ENCODE measurements at places on chromosomes 1 and 21.
A peak's percentile ranks its signal among the peaks of the same experiment; 100 is the strongest.

GRCh38 chr1:209458921-209459320, 124.6 kb upstream of the CAMK1G start:
- no peak for DNase-seq

DNA sequence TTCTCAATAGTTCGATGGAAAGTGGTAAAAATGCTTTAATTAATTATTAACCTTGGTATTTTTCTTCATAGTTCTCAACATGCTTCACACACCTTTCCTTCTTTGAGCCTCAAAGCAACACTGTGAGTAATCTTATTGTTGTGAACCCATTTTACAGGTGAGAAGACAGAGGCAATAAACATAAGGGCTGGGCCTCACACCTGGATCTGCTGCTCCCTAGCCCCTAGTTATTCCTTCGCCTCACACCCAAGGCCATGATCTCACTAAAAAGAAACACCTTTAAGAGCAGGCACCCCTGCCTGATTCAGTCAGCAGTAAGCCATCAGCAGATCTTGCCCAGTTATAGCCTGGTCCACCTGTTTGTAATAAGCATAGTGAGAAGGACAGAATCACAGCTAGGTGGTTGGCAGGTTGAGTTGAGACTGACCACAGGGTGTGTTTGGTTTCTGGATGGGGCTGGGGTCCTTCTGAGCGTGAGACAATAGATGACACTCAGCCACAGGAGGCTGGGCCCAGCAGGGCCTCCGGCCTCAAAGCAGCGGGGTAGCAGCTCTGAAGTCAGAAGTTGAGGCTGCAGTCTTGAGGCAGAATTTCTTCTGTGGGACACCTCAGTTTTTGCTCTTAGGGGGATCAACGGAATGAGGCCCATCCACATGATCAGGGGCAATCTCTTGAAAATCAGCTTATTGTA, 203.9 kb downstream of the RHOU start:
- DNase-seq: no peak

DNA sequence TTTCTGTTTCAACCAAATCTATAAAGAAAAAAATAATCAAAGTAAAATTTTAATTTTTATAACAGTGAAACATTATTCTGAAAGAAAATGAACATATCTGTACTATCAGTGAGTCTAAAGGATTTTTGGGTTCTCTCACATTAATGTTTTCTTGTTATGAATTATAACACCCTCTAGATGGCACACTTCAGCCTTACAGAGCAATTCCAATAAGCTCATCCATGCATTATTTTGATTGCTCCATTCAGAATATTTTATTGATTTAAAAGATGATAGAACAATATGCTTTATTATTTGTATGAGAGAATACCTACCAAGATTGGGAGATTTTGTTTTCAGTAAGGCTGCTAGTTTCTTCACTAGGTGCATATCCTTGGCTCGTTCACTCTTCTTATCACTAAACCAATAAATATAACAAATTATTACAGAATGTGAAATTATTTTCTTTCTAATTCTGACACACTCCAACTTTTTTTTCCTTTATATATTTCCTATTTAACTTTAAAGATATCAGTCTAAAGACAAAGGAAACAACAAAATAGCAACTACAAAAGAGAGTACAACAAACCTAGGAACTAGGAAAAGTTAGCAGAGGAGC, 82.4 kb downstream of the RAB3GAP2 start:
- no peak for DNase-seq

DNA sequence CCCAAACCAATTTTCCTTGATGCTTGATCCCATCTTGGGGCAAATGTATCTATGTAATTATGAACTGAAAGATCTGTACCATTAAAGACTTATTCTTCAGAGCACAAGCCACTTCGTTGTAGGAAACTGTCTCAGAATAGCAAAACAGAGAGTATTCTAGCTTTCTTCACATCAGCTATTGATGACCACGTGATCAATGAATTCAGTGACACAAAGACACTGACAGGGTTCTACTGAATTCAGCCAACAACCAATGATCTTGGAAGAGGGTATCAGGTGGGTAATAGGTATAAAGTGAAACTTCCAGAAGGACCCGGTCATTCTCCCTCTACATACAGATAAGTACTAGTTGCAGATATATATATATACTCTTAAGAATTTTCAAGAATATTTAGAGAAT, 33.8 kb upstream of the SERTAD4 start:
- DNase-seq: no peak

GRCh38 chr1:47482786-47483185, 44.9 kb downstream of the FOXD2 start:
- no peak for DNase-seq

- DNase-seq: no peak
Measured at GRCh38 chr1:237779356-237779755, 111.4 kb downstream of the ZP4 start.

GRCh38 chr1:154493276-154493675, 8.7 kb upstream of the TDRD10 start:
- DNase-seq: no peak

DNA sequence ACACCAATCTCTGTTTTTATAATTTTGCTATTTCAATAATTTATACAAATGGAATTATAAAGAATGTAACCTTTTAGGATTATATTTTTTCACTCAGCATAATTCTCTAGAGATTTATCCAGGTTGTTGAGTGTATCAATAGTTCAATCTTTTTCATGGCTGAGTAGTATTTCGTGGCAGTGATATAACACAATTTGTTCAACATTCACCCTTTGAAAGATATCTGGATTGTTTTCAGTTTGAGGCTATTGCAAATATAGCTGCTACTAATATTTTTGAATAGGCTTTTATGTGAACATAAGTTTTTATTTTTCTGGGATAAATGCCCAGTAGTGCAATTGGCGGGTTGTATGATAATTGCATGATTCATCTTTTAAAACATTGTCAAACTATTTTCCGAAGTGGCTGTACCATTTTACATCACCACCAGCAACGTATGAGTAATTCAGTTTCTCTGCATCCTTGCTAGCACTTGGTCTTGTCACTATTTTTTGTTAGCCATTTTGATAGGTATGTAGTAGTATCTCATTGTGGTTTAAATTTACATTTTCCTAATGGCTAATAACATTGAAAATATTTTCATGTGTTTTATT, 55.6 kb upstream of the ABCD3 start:
- no peak for DNase-seq

DNA sequence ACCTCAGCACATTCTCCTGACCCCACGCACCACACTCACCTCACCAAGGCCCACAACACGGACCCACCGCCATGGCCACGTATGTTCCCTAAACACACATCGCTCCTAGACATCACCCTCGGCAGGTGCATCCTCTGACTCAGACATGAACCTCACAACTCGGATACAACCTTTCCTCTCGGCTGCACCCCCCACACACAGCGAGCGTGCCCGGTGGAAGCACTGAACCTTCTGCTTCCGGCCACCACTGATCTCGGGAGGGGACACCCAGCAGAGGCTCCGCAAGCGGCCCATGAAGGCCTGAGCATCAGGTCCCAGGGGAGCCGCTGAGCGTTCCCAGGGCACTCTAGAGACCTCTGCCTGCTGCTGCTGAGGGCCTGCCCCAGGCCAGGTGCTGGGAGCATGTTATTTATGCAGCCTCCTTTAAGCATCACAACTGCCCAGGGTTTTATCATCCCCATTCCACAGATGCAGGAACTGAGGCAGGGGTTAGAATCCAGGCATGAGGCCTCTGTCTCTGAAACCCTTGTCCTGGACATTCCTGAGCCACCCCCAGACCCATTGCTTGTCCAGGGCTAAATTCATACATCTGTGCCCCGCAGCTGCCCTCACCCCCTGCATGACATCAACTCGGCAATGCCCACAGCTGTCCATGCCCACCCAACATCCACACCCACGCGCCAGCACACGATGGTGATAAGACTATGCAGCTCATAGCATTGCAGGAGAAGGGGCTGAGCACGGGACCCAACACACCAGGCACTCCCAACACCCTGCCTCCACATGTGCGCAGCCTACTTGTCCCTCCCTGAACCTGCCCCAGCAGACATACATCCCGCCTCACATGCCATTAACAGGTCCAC, 27.0 kb downstream of the SDC3 start:
- no peak for DNase-seq

GRCh38 chr1:233540816-233541215, 73.1 kb upstream of the KCNK1 start:
- DNase-seq: no peak

DNA sequence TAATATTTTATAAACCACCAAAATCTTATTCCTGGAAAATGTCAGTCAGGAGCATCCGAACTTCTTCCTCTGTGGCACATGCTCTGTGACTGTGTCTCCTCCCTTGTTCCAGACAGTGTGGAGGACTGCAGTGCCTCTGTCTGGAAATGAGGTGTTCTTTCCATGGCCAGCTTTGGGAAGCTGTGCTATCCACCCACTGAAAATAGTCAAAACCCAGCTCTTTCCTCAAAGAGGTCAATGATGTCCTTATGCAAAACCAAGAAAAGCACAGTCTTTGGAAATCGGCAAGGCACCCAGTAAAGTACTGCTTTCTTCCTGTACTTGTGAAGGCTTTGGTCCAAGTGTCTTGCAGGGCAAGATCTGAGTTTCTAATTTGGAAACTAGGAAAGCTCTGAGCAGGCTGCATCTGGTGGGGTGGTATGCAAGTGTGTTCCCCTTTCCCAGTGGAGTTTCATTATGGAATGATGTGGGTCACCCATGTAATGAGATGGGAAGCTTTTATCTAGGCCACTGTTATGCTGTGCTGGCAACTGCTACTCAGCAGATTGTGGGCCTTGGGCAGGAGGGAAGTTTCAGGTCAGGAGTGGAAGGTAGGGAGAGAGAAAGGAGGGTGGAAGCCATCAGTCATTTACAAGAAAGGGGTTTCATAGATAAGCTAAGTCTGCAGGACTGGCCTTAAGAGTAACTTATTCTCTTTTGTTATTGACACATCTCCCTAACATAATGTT, 6.0 kb downstream of the KIAA0040 start:
- DNase-seq: no peak

- DNase-seq: no peak
Measured at GRCh38 chr1:11345971-11346715, 73.1 kb downstream of the UBIAD1 start.

DNA sequence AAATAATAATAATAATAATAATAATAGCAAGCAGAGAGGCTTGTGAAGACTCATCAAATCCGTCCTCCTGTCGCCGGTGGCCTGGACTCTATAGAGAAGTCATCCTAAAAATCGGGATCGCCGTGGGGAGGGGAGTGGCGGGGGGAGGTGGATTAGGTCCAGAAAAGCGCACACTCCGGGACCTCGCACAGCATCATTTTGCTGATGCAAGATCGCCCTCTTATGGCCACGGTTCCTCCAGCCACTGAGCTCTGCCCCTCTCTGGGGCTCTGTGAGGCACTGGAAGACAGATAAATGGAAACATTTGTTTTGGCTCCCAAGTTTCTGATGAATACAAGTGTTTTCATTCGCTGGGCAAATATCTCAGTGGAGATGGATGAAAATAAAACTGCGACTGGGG, 612.0 kb downstream of the MATN1 start:
- peak; percentile 16 for DNase-seq

GRCh38 chr1:173934440-173934839, 17.3 kb upstream of the SERPINC1 start:
- DNase-seq: no peak

- DNase-seq: no peak
Measured at GRCh38 chr1:203136409-203137042, 9.0 kb downstream of the ADORA1 start.

GRCh38 chr1:39872698-39873097, 10.6 kb downstream of the TRIT1 start:
- no peak for DNase-seq

- no peak for DNase-seq
Measured at GRCh38 chr1:36534711-36535412, 52.1 kb upstream of the CSF3R start.

GRCh38 chr1:88145752-88146151, 538.3 kb upstream of the PKN2 start:
- no peak for DNase-seq

GRCh38 chr1:168151935-168152334, 15.2 kb upstream of the GPR161 start:
- no peak for DNase-seq

GRCh38 chr1:109498161-109498801, 4.4 kb downstream of the CYB561D1 start:
- DNase-seq: no peak

DNA sequence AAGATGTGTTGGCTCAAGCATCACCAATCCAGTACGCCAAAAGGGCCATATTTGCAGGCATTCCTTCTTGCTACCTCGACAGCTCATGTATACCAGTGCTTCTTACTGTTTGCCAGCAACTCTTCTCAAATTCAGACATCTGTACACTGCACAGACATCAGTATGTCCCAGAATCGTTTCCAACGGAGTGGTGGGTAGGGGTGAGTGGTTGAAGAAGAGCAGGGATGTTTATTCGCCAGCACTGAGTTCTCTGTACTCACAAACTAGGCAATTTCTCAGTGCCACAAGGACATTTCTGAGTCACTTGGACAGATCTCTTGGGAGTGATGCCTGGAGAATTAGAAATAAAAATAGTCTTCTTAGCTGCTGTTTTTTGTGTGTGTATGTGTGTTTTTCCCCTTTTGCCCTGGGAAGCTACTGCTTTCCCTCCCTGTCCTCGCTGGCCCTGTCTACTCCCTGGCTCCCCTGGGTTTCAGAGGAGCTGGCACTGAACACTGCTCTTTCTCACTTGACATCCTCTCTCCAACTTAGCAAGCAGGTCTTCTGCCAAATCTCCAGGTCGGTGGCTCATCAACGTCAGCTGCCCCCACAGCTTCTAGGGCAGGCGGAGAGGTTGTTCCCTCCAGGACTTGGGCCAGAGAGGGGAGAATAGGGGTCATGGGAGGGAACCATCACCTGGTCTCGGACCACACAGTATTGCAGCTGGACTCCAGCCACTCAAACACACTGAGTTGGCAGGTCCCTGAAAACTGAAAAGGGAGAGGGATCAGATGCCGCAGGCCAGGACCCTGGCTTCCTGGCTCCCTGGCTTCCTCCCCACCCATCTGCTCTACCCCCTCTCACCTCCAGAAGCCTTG, 90.5 kb downstream of the NMNAT2 start:
- DNase-seq: no peak

DNA sequence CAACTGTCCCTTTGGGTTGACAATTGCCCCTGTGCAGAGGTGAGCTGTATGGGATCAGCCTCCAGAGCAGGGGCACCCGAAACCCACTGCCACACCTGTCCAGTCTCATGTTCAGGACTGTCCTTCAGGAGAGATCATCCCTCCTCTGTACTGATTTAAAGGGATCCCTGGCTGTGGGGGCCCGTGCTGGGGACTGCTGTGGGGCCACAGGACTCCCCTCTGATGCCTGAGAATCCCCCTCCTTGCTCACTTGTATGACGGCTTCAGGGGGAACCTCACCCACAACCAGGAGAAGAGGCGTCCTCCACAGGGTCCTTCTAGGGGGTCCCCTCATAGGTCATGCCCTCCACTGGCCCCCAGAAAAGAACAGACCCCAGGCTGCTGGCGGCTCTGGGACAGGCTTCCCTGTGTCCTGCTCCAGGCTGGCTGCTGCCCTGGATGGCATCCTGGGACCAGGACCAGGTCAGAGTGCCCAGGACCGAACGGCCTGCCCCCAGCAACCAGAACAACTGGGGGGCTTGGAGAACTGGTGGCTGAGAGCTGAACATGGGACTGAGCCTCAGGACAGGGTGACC, 77.5 kb upstream of the ACTRT2 start:
- DNase-seq: no peak
